Umbilical cord (tissue), 2 donors: ENCODE measurements at places on chromosomes 1 and 21. TPM values are rescaled to one million over a fixed set of nuclear protein-coding genes. Genes with fewer than 3 reads are reported as not detected.
A peak's percentile ranks its signal among the peaks of the same experiment; 100 is the strongest.

GRCh38 chr1:235525314-235525713 is 21.1 kb upstream of the B3GALNT2 start:
- DNase-seq = no peak

GRCh38 chr1:229253151-229253974 is 17.5 kb upstream of the RAB4A start:
- DNase-seq = peak; percentile 25

DNA sequence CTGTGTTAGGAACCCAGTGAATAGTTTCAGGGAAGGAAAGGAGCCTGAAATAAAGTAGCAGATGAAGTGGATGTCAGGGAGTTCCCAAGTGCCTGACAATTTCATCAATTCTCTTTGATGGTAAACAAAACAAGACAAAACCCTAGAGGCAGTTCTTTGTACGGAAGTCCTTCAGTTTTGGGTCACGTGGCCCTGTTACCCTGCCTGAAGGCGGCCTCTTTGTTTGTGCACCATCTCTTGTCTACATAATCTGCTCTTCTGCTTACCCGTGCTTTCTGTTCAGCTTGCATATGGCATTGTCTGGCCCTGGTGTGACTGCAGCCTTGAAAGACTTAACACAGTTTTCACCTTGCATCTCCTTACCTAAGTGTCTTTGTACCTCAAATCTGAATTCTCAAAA is 166.7 kb upstream of the DUSP10 start:
- no peak for DNase-seq

The APCS gene
- total RNA-seq = 3.9 TPM

The HSPB7 gene
- total RNA-seq = 4.3 TPM

The NPPA gene
- total RNA-seq = not detected

DNA sequence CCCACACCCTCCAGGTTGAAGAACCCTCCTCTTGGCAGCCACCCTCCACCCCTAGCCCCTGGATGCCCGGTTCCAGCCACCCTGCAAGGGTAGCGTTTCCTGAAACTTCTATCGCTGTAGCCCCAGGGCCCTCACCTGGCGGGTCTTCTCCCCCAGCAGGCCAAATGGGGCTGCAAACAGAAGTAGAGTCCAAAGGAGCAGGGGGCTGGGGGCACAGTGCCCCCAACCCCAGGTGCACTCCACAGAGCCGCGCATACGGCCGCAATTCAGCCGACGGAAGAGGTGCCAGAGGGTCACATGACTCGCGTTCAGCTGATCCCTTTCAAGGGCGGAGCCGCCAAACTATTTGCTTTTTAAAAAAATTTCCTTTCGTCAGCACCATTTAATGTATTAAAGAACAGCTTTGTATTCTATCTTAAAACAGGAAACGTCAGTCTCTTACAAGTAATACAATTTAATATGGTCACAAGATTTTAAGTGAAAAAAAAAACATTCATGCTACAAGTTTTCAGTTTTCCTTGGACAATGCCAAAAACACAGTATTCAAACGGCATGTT is at the start of gene GLMP:
Gene GLMP, minus strand, starts transcription at position 289 of the 557 bp plus-strand sequence. Its CDS starts 34 bp downstream, at position 255.
- DNase-seq = peak; percentile 83

GRCh38 chr1:4801192-4801924 is 146.9 kb downstream of the AJAP1 start:
- DNase-seq = peak; percentile 27

The PADI4 gene
- not detected for total RNA-seq

The FABP3 gene
- 15.9 TPM for total RNA-seq

- DNase-seq = no peak
Measured at GRCh38 chr1:3464649-3465025, 10.2 kb downstream of the ARHGEF16 start.

DNA sequence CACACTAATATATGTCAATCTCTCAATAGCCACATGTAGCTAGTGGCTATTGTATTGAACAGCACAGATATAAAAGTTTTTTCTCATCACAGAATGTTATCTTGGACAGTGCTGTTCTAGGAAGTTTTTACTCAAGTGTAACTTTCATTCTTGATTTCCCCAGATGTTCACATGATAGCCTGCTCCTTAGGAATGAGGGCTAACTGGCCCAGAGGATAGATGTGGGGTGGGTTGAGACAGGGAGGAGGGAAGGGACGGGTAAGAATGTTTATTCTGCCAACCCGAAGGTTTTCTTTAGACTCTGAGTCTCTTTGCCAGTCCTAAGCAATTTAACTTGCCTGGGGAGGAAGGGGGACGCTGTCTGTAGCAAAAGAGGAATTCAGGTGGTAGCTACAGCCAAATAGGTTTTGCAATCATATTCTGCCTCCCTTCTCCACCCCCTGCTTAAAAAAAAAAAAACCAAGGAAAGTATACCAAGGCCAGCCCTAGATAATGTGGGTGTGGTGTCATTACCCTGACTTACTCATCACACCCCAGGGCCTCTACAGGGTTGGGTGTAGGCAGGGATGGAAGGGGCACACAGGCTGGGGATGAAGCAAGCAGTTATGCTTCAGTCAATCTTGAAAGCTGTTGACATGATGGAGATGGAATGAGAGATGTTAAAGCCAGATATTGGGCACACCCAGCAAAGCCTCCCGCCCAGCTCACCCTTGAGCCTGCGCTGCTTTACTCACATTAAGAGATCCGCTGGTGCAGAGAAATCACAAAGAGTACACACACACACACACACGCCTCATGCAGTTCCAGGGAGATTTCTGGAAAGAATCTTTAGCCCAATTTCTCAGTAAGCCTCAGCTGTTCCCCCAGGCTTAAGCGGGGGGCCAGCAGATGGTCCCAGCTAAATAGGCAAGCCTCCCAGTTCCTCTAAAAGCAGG is 59.9 kb downstream of the PLXNA2 start:
- DNase-seq = peak; percentile 99

The UBL4B gene
- not detected for total RNA-seq

GRCh38 chr1:221708076-221708571 is 33.8 kb downstream of the DUSP10 start:
- peak; percentile 53 for DNase-seq

- no peak for DNase-seq
Measured at GRCh38 chr1:229047840-229048620, 222.9 kb upstream of the RAB4A start.

GRCh38 chr1:156146769-156147405 is 6.5 kb upstream of the SEMA4A start:
- no peak for DNase-seq

GRCh38 chr1:36890776-36891175 is 143.5 kb downstream of the GRIK3 start:
- no peak for DNase-seq

DNA sequence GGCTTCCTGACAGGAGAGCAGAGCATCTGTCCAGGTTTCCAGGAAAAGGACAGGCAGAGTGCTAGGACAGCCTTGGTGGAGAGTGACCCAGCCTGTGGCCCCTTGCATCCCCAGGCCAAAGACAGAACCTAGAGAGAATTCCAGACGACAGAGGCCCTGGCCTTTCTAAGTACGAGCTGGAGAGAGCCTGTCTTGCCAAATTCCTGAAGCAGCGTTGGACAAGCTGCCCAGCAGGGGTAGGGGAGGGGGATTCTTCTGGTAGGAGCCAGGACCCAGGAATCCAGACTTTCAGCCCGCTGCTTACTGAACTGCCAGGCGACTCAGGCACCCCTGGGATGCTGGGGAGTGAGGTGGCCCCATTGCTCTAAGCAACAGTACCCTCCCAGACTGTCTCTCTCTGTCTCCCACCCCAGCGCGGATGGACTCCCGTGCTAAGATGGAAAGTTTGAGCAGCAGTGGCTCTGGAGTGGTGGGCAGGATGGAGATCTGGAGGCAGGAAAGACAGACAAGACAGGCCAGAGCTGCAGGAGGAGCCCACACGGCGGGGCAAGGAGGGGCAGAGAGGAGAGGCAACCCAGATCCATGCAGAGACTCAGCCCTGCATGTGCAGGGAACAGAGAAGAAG is 8.8 kb upstream of the PEAR1 start:
- DNase-seq = peak; percentile 57

The OLFML2B gene
- 15.4 TPM for total RNA-seq

DNA sequence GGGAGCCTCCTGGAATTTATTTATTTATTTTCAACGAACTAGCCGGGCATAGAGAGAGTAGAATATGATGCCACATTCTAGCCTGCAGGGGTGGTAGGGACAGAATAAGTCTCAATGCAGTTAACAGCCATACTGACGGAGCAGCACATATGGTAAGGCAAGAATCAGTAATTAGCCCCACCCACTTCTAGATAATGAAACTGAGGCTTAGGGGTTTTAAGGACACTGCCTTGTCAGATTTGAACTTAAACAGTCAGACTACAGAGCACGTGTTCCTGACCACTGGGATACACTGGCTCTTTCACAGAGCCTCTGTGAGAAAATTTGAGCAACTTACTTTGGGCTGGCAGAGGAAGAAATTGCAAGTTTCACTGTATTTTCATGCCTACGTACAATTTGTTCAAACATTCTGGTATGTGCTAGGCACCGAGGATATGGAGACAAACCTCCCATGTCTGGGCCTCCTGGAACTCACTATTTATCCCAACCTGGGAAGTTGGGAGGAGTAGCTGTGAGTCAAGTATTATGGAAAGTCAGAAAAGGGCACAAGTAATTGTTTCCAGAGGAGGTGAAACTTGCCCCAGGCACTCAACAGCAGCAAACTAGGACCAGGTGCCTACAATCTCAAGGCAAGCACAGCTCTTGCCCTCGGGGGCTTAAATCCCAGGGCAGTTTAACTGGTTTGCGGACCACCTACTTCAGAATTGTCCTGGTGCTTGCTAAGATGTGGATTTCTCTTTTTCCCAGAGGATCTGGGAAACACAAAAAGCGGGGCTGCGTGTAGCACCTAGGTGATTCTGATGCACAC is 1.6 kb upstream of the CLIC4 start:
- peak; percentile 80 for DNase-seq

DNA sequence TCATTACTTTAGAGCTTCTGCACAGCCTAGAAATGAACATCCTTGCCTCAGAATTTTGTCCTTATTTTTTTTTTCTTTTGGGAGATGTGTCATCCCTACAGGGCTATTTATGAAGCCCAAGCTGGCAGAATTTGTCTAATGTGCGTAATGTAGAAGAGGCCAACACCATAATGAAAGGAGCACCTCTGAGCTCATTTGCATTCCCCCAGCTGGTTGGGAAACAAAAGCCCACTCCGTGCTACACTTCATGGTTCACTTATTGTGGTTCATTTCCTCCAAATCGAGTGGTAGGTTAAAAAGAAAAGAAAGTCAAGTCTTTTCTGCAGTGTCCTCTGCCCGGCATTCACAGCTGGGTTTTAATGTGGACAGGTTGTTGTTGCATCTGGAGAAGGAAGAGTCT is 73.5 kb downstream of the KAZN start:
- DNase-seq = no peak

DNA sequence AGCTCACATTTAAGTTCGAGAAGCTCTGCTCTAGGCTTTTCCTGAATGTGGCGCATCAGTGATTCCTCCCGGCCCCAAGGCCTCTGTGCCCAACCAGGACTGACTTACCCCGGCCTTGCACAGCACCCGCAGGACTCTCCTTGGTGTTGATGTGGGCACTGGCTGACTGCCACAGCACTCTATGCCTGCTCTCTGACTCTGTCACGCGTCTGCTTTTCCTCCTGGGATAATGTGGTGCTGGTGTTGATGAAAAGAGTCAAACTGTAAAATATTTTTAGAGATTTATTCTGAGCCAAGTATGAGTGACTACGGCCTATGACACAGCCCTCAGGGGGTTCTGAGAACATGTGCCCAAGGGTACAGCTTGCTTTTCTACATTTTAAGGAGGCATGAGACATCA is 15.5 kb upstream of the SLC2A5 start:
- DNase-seq = peak; percentile 30

GRCh38 chr1:62904856-62905225 is 120.9 kb downstream of the ATG4C start:
- no peak for DNase-seq

The S100A5 gene
- total RNA-seq = not detected

The CFAP141 gene
- total RNA-seq = not detected

GRCh38 chr1:153535242-153536011 is at the start of gene S100A6:
TSS of gene S100A6 (minus strand) at chr1:153535991. CDS start at chr1:153535339, 652 bp downstream.
- DNase-seq = no peak

- no peak for DNase-seq
Measured at GRCh38 chr1:154729031-154729442, 121.1 kb upstream of the ADAR start.

GRCh38 chr1:125065821-125066180 is 3881.0 kb downstream of the SRGAP2C start:
- DNase-seq = no peak

The ARHGEF19 gene
- total RNA-seq = 26.5 TPM

DNA sequence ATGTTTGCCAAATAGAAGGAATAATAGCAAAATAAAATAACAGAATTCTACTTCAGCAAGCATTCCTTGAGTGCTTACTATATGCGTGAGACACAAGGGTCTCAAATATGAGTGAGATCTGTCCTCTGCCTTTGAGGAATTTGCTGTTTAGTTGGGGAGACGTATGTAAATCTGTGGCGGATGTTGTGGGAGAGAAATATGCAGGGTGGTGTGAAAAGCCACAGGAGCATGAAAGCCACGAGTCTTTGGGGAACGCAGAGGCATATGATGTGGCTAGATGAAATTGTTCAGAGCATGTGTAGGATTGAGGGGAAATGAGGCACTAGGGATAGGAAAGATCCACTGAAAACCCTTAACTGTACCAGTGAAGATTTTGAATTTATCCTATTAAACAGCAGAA is 244.4 kb downstream of the PBX1 start:
- no peak for DNase-seq

DNA sequence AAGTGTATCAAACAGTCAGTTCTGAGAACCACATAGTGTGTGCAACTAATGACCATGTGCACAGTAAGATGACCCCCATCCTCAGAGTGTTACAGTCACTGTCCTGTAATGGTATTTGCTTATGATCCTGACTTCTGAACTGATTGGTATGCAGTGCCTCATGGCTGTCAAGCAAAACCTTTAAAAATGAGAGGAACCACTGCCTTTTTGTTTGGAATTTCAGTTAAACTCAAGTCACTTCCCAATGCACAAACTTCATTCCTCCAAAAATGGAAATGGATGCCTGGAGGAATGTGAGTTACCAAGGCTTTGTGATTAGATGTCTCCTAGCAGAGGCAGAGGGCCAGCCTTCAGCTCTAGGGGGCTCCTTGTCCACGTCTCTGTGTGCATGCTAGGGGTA is 10.5 kb downstream of the C1orf198 start:
- DNase-seq = peak; percentile 58

DNA sequence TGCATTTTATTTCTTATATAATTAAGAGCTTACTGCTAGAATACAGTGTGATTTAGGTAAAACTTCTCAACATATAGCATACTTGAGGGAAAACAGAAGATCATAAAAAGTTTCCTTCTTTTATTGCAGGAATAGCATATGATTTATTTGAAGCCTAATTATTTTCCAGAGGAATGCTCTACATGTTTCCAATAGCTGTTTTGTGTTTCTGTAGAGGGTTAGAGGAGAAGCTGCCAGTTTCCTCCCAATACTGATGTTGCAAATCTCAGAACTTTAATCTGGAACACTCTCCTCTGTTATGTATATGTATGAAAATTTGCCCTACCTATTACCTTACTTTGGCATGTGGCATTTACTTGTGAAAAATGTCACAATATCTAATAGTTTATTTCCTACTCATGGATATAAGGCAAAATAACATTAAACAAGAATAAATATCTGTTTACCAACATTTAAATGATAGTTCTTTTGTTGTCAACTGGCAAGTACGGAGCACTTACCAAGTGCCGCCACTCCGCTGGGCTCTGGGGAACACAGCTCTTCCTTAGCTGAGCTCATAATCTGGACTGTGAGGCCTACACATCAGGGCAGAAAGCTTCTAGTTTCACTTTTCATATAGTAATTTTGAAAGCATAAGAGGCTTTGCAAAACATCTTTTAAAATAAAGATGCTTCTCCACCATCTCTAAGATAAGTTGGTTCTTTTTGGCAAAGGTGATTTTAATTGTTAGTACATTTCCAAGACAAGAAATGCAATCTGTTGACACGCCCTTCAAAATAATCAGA is 239.8 kb upstream of the C1orf105 start:
- DNase-seq = peak; percentile 85

The TRIM63 gene
- 0.96 TPM for total RNA-seq

GRCh38 chr1:166920561-166921475 is 44.8 kb upstream of the TADA1 start:
- no peak for DNase-seq
